HCT116 (cell line): ENCODE measurements at places on chromosomes 7 and 10. TPM values are rescaled to one million over a fixed set of nuclear protein-coding genes. Genes with fewer than 3 reads are reported as not detected.

The C7orf33 gene
- total RNA-seq, result not detected

The UNCX gene
- not detected for total RNA-seq

The MYL7 gene
- total RNA-seq, result not detected

The PUS7 gene
- 39.0 TPM for total RNA-seq

The AP1S1 gene
- 130 TPM for total RNA-seq

The STOX1 gene
- 5.9 TPM for total RNA-seq

The TMEM184A gene
- total RNA-seq, result 34.8 TPM

The MYL10 gene
- total RNA-seq, result not detected
